ENCODE measurements at places on chromosomes 4 and X.

- DNase-seq: no peak
Observed at GRCh38 chr4:38034986-38035882, 75.0 kb downstream of the PTTG2 start.

- no peak for DNase-seq
Observed at GRCh38 chr4:39232100-39232499, 49.8 kb downstream of the WDR19 start.

GRCh38 chrX:723781-724180, 93.2 kb downstream of the SHOX start:
- DNase-seq: no peak

DNA sequence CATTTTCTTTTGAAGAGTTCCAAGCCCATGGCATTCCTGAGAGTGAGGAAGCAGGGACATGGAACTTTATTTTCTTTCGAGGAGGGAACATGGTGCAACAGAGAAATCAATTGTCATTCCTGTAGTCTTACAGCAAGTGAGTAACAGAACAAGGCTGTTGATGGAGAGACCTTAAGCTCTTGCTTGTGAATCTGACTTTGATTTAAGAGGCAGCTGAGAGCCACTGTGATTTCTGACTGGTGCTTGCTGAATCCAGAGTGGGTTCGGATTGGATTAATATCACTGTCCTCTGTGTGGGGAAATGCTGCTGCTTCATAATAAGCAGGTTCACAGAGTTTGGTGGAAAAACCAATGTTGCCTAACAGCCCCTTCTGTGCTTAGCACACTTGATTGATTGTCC, 4.7 kb upstream of the ATP1B4 start:
- no peak for DNase-seq

- no peak for DNase-seq
Observed at GRCh38 chr4:151226004-151226932, 50.7 kb upstream of the PRSS48 start.

DNA sequence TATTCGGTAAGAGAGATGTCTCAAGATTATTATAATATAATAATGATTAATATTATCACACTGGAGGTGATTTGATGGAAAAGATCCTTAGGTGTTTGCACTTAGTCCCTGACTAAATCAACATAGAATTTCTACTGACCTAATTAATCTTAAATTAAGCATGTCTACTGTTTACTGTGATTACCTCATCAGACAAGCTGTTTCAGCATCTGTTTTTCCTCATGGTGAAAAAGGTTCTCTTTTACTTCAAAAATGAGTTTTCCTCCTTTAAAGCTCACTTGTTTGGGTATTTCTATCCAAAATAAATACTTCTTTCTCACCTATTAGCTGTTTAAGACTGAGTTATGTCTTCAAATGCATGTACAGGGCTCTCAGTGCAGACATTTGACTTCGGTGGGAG, 407.8 kb downstream of the NKX6-1 start:
- DNase-seq: no peak

GRCh38 chrX:110055616-110056015, 52.7 kb downstream of the TMEM164 start:
- DNase-seq: no peak

DNA sequence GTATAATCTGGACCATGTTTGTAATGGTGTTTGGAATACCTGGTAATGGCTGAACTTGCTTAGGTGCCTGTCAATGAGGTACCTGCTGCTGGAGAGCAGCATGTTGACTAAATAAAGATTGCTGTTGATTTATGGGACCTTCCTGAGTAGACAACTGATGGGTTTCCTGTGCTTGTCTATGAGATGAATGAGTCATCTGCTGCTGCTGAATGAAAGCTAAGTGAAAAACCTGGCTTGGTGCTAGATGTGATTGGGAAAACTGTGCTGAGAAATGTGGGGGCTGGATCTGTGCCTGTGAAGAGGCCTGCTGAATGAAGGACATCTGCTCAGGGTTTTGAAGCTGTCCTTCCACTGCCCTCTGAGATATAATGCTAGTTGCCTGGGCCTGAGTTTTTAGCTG, 69.6 kb downstream of the WNK3 start:
- DNase-seq: no peak

- peak; percentile 29 for DNase-seq
Observed at GRCh38 chrX:151753313-151754046, 18.9 kb downstream of the CNGA2 start.

DNA sequence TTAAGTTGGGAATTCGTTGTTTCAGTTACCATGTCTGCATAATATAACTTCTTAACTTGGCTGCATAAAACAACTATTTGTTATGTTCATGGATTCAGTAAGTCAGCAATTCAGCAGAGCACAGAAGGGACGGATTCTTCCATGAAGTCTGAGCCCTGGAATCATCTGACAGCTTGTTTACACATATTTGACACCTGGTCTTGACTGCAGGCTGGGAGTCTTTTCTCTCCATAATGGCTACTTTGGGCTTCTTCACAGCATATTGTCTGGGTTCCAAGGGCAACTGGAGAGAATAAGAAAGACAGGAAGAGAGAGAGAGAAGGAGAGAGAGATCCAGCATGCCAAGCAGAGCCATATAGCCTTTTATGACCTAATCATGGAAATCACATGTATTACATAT, 23.1 kb downstream of the CENPC start:
- no peak for DNase-seq

- DNase-seq: peak; percentile 60
Observed at GRCh38 chrX:45710081-45710801, 509.6 kb upstream of the DIPK2B start.

DNA sequence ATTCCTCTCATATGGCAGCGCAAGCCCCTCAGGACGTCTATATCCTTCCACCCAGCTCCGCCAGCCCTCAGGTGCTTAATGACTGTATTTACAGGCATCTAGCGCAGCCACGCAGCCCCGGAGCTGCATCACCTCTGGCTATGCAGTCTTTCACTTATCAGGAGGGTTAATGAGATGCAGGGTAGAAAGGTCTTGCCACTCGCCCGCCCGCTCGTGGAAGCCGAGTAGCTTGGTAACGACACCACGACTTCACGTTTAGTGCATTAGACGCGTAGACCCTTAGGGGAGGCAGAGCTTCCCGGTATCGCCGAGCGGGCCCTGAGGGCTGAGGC, 1.5 kb upstream of the SLC16A2 start:
- peak; percentile 24 for DNase-seq

- DNase-seq: peak; percentile 57
Observed at GRCh38 chr4:69823481-69824186, 36.3 kb downstream of the SULT1E1 start.

DNA sequence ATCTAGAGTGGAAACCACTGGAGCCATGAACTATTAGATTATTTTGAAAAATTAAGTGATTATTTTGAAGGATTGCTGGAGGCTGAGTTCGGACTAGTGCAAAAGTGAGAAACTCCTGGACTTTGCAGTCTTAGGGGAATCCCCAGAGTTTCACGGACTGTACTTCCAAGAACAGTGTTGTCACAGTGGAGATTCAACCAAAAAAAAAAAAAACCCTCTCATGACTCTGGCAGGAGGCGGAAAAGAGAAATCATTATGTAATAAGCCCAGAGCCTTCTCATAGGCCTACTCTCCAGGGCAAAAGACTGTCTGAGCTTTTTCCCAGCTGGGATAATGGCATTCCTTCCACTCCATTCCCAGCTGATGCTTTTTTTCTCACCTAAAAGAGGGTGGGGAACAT, 16.8 kb upstream of the C4orf51 start:
- no peak for DNase-seq
